ENCODE measurements at places on chromosomes 12 and 14.

DNA sequence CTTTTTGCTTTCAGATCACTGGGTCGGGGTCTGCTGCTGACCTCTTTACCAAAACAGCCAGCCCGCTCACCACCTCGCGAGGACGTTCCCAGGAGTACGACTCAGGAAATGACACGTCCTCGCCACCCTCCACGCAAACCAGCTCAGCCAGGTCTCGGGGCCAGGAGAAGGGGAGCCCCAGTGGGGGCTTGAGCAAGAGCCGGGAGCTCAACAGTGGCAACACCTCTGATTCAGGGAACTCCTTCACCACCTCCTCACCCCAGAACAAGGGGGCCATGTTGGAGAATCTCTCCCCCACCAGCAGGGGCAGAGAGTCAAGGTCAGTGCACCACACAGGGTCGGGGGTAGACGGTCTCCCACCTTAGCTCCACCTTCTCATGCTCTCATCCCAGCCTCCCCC is 33.4 kb upstream of the HSPB8 start:
- DNase-seq = no peak

DNA sequence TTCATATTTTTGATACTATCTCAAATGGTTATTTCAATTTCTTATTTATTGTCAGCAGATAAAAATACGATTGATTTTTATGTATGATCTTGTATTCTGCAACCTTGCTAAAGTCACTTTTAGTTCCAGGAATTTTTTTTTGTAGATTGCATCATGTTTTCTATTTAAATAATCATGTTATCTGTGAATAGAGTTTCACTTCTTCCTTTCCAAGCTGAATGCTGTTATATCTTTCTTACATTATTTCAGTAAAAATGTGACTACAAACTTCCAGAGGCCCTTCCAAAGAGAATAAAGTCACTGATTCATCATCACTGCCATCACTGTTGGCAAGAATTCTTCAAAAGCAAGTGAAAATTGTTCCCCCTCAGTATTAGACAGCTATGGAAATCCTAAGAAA is 104.7 kb upstream of the RAP1B start:
- no peak for DNase-seq

DNA sequence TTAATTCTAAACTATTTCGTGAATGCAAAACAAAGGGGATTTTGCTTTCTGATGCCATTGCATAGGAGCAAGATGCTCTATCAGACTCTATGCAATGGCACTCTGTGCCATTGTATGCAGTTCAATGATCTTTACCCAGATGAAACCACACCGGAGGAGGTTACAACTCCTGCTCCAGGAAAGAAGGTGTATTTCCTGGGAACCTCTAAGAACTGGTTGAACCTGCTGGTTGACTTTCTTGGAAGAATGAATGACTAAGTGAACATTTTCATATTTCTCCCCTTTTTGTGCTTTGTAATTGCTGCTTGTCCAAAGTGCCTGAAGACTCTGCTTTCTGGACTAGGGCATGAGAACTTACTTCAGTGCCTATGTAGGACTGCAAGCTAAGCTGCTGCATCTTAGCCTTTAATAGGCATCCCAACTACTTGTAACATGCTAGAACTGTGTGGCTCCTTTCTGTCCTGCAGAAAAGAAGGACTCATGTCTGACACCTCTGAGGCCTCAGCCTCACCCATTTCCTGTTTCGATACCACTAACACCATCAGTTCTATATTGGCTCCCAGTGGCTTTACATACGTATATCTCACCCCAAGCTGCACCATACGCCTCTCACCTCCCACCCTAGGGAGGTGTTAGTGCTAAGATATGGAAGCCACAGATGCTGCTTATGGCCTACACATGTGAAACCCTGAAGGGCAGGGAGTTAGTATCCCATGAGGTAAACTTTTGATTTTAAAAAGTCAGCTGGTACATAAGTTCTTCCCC is 193.5 kb upstream of the CNOT2 start:
- no peak for DNase-seq

DNA sequence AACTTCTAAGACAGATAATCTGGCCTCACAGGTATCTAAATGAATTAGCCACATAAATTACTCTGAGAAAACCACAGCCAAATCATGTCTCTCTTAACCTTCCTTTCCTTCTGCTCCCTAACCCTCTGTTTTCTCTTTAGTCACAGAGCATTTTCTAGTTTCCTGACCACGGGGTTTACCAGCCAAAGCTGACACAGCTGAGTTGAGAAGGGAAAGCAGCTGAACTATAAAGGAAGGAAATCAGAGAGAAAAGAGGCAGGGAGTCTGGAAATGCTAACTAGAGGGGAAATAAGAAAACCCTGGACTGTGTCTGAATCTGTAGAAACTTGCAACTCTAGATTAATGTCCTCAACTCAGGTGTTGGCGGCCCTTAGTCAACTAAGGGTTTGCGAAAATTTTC is 24.4 kb downstream of the ANKS1B start:
- no peak for DNase-seq

GRCh38 chr12:82876075-82876474 is 189.4 kb downstream of the TMTC2 start:
- DNase-seq = no peak

DNA sequence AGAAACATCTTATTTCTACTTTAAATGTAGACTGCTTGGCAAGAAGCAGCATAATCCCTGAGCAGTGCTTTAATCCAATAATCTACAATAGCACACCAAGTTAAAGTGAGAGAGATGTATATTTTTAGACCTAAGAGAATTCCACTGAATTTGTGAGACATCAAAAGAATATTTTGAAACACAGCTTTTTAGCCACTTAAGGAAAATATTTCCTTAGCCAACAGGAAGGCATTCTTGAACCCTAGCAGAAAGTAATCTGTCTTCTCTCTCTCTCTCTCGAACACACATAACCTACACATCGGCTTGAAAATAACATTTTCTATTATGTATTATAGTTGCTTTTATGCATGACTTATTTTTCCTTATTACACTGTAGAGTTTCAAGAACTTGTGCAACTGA is 34.0 kb downstream of the KITLG start:
- no peak for DNase-seq

- no peak for DNase-seq
These were observed 49.5 kb upstream of the NUAK1 start for GRCh38 chr12:106188256-106188655.

All from cortex of kidney (tissue), 1 donor.